Activated naive CD8-positive, alpha-beta T cell treated with anti-CD3 and anti-CD28 coated beads, Interleukin-2, amount 10 ng/mL, durations not matched to agents 7 days and 5 days (primary cell): ENCODE measurements at places on chromosomes 4 and X. TPM values are rescaled to one million over a fixed set of nuclear protein-coding genes. Genes with fewer than 3 reads are reported as not detected.

GRCh38 chr4:123659730-123660129 is 263.1 kb downstream of the SPRY1 start:
- no peak overlapping the region for H3K4me3 ChIP-seq
- peaks cover 11% of the 10 kb centered on the region for H3K27me3 ChIP-seq
- DNase-seq, result no peak
- H3K4me1 ChIP-seq, result peaks cover 11% of the 10 kb centered on the region
- peaks cover 17% of the 10 kb centered on the region for H3K36me3 ChIP-seq
- H3K27ac ChIP-seq, result no peak overlapping the region

- H3K27me3 ChIP-seq, result no peaks in the 10 kb centered on the region
- H3K27ac ChIP-seq, result no peak overlapping the region
- DNase-seq, result no peak
- no peaks in the 10 kb centered on the region for H3K4me1 ChIP-seq
Measured at GRCh38 chr4:48255072-48255958, 14.3 kb downstream of the TEC start.

- no peak overlapping the region for H3K4me3 ChIP-seq
- H3K27ac ChIP-seq, result no peak overlapping the region
- DNase-seq, result no peak
- no peaks in the 10 kb centered on the region for H3K36me3 ChIP-seq
- H3K27me3 ChIP-seq, result no peaks in the 10 kb centered on the region
Measured at GRCh38 chrX:20362268-20363267, 95.9 kb upstream of the RPS6KA3 start.

- H3K27me3 ChIP-seq, result no peaks in the 10 kb centered on the region
- H3K4me1 ChIP-seq, result peaks cover 37% of the 10 kb centered on the region
- peaks cover 20% of the 10 kb centered on the region for H3K36me3 ChIP-seq
- peak; percentile 56 for DNase-seq
- H3K4me3 ChIP-seq, result peak overlapping the region; percentile 83
Measured at GRCh38 chr4:1200425-1201035, 28.1 kb upstream of the SPON2 start.

DNA sequence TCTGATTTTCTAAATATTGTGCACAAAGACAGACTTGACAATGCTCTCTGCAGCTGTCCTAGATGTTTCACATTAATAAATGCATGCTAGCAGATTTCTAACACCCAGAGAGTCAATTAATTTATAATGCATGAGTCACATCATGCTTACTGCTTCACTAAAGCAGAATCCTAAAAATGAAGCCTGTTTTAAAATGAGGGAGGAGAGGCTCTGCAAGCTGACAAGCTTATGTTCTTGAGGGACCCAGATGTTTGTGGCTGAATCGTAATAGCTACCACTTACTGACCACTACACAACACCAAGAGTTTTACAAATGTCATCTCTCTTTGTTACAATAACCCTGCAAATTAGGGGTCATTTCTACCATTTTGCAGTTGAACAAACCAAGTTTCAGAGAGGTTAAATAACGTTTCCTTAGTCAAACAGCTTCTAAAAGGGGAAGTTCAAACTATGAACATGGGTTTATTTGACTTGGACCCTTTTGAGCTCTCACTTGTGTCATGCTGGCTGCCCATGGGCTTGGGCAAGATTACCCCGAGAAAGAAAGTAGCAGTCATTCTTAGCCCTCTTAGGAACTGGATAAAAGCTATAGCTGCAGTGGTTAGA is 262.7 kb upstream of the ETNPPL start:
- H3K36me3 ChIP-seq, result peaks cover 1% of the 10 kb centered on the region
- H3K27ac ChIP-seq, result no peak overlapping the region
- no peak for DNase-seq
- peaks cover 2% of the 10 kb centered on the region for H3K27me3 ChIP-seq
- no peaks in the 10 kb centered on the region for H3K4me1 ChIP-seq

DNA sequence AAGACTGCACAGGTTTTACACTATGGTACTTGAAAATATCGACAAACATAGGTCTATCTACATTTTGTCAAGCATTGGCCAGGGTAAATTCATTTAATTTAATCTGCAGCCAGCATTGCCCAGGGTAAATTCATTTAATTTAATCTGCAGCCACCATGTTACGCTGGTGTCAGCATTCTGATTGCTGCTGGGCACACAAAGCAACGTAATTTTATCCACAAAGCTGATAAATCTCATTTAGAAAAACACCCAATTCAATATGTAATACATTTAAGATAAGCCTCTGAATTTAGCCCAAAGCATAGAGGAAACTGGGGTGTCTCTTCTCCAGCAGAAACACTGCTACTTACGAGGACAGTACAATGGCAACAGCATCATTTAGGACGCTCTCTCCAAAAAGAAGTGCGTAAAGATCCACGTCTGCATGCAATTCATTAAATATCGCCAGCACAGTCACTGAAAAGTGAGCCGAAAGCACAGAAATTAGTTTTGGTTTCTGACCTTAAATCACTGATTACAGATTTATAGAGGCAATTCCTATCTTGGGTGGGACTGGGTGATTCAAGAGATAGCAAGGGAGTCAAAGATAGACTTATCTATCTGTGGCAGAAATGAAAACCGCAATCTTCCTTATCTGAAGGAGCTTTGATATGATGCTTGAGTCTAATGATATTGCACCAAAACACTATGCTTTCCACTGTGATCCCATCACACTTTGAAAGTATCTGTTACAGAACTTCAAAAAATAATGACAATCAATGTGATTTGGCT is 88.8 kb downstream of the CHST7 start:
- H3K4me3 ChIP-seq, result no peak overlapping the region
- H3K36me3 ChIP-seq, result peaks cover 7% of the 10 kb centered on the region
- H3K27ac ChIP-seq, result no peak overlapping the region
- no peak for DNase-seq

GRCh38 chr4:88779431-88779830 is 81.8 kb upstream of the NAP1L5 start:
- H3K27ac ChIP-seq, result no peak overlapping the region
- H3K4me3 ChIP-seq, result no peak overlapping the region
- H3K36me3 ChIP-seq, result peaks cover 19% of the 10 kb centered on the region
- H3K4me1 ChIP-seq, result no peaks in the 10 kb centered on the region

- H3K36me3 ChIP-seq, result no peaks in the 10 kb centered on the region
- no peak overlapping the region for H3K4me3 ChIP-seq
- H3K27me3 ChIP-seq, result no peaks in the 10 kb centered on the region
- no peak overlapping the region for H3K27ac ChIP-seq
Measured at GRCh38 chrX:138128027-138128671, 562.2 kb downstream of the ZIC3 start.

GRCh38 chrX:150940844-150941495 is 42.2 kb upstream of the HMGB3 start:
- no peak for DNase-seq
- no peaks in the 10 kb centered on the region for H3K27me3 ChIP-seq
- H3K36me3 ChIP-seq, result no peaks in the 10 kb centered on the region

DNA sequence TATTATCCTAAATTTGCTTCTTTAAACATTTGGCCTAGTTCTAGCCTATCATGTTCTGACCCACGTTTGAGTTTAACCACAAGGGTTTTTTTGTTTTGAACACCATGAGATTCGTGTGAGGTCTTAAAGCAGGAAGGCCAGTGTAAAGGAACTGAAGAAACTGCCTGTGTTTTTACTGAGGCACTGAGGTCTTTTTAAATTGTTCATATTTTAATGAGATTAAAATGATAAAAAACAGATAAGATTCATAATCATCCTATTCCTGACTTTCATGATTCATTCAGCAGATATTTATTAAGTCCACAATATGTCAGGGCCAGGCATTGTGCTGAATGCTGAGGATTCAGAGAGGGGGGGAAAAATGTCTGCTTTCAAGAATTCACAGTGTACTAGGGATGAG is 3.2 kb downstream of the RPS6KA3 start:
- H3K4me1 ChIP-seq, result peaks cover 27% of the 10 kb centered on the region

DNA sequence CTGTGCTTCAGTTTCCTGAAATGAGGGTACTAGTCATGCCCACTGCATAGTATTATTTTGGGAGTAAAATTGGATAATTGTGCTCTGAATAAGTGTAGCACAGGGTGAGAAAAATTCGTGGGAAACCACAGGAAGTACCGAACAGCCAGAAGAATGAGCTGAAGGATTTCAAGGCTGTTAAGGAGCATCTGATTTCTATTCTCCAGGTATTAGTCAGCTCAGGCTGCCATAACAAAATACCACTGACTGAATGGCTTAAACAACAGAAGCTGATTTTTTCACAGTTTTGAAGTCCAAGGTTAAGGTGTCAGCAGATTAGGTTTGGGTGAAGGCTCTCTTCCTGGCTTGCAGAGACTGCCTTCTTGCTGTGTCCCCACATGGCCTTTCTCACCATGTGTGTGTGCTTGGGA is 41.9 kb downstream of the WWC2 start:
- no peak for DNase-seq
- no peaks in the 10 kb centered on the region for H3K36me3 ChIP-seq
- H3K27ac ChIP-seq, result no peak overlapping the region
- peaks cover 7% of the 10 kb centered on the region for H3K27me3 ChIP-seq

DNA sequence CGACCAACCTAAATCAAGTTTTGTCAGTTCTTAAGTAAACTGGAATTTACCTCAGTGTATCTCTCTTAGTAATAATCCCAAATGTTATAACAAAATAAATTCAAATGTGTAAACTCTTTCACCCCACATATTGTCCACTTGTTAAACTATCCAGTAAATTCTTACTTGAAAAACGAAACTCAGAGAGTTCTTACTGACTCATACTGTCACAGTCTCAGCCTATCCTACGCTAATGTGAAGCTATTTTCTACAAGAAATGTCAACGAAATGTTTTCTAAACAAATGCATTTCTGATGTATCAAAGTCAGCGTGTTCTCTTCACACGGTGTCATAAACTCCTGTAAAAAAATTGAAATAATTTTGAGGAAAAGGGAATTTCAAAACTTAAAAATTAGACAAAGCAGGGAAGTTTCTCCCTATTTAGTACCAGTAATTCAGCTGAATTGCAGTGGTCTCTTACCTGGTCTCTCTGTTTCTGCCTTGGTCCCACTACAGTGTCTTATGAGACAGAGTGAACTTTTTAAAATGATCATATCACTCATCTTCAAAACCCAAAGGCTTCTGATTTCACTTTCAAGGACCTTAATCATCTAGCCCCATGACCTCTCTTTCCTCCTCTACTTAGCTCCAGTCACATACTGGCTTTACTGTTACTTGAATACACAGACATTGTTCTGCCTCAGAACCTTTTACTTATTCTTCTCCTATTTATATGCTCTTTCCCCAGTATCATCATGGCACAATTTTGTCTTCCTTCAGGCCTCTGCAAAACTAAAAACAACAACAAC is 63.3 kb downstream of the DCAF8L1 start:
- H3K4me3 ChIP-seq, result no peak overlapping the region
- no peak overlapping the region for H3K27ac ChIP-seq
- no peaks in the 10 kb centered on the region for H3K36me3 ChIP-seq
- no peaks in the 10 kb centered on the region for H3K27me3 ChIP-seq
- H3K4me1 ChIP-seq, result no peaks in the 10 kb centered on the region
- no peak for DNase-seq

DNA sequence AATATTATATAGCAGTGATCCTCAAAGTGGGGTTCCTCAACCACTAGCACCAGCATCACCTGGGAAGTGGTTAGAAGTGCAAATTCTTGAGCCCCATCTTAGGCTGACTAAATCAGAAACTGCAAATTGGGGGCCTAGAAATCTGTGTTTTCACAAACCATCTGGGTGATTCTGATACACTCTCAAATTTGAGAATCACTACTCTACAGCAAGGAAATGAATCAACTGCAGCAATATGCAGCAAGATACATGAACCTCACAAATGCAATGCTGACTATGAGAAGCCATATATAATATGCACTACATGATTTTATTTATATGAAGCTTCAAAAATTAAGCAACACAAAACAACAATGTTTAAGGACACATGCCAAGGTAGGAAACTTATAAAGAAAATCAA is 36.2 kb upstream of the IRS4 start:
- DNase-seq, result no peak
- H3K4me1 ChIP-seq, result no peaks in the 10 kb centered on the region
- H3K4me3 ChIP-seq, result no peak overlapping the region
- no peak overlapping the region for H3K27ac ChIP-seq
- H3K36me3 ChIP-seq, result no peaks in the 10 kb centered on the region
- H3K27me3 ChIP-seq, result no peaks in the 10 kb centered on the region

- no peak overlapping the region for H3K4me3 ChIP-seq
- peaks cover 14% of the 10 kb centered on the region for H3K27me3 ChIP-seq
- H3K36me3 ChIP-seq, result no peaks in the 10 kb centered on the region
- H3K27ac ChIP-seq, result no peak overlapping the region
- DNase-seq, result no peak
Measured at GRCh38 chr4:100641336-100641735, 123.5 kb upstream of the EMCN start.

DNA sequence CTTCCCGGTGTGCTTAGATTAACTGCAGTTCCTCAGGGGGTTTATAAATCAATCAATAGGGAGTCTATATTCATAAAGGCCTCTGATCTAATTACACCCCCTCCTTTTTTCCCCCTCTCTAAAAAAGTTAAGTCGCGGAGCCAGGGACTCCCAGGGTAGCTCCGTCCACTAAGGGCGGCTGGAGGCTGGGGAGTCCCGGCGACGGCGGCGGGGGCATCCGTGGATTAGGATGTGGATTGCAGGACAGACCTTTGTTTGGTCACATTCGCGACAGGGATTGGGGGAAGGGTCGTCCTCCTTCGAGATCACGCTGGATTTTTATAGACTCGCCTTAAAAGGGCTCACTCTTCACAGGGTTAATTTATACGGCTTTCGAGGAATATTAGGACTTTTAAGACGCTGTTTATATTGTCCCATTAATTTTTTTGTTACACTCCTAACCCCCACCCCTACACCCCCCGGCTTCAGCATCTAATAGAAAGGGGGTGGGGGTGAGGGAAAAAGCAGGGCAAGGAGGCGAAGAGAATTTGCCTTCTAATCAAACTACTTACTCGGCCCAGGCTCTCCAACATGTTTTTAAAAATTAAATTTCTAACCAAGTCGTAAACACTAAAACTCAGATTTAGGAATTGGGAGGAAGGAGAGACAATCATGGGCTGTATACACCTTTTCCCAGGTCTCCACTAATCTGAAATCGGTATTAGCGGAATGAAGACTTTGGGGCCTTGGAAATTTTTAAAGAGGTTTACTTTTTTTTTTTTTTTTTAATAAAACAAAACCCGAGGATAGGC is 8.5 kb downstream of the PITX2 start:
- peaks cover 92% of the 10 kb centered on the region for H3K27me3 ChIP-seq
- no peak overlapping the region for H3K27ac ChIP-seq
- H3K4me1 ChIP-seq, result no peaks in the 10 kb centered on the region
- no peak overlapping the region for H3K4me3 ChIP-seq

DNA sequence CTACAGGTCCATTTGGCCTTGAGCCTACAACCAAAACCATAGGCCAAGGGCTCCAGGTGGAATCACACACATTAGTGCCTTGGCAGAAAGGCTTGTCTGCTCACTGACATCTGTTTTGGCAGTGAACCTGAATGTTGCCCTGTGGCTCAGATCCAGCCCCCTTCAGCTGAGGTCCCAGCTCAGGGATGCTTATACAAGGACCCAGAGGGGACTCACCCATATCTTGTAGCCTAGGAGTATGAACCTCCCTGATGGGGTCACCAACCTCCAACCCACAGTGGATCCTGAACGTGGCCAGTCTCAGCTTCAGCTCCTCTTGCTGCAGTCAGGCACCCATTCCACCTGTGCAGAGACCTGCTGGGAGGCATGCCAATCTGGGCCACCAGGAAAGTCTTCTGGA is 50.8 kb upstream of the HMX1 start:
- no peaks in the 10 kb centered on the region for H3K36me3 ChIP-seq
- H3K27me3 ChIP-seq, result peaks cover 4% of the 10 kb centered on the region
- no peak overlapping the region for H3K4me3 ChIP-seq
- DNase-seq, result no peak
- no peaks in the 10 kb centered on the region for H3K4me1 ChIP-seq

The EXOC1L gene
- total RNA-seq, result not detected

The NXF2B gene
- total RNA-seq, result not detected

The MRFAP1 gene
- 128 TPM for total RNA-seq

The TMEM144 gene
- total RNA-seq, result 0.54 TPM

The MAGEA2B gene
- not detected for total RNA-seq

The INTS6L gene
- 31.7 TPM for total RNA-seq

The MAGEA10 gene
- total RNA-seq, result not detected

The GAGE13 gene
- not detected for total RNA-seq

The STBD1 gene
- 0.68 TPM for total RNA-seq

The SLC16A2 gene
- total RNA-seq, result 0.11 TPM

The POU3F4 gene
- total RNA-seq, result not detected
